ENCODE measurements at places on chromosomes 16 and 17.
A peak's percentile ranks its signal among the peaks of the same experiment; 100 is the strongest.

GRCh38 chr16:71631776-71632175, 5.8 kb downstream of the MARVELD3 start:
- no peak for DNase-seq

DNA sequence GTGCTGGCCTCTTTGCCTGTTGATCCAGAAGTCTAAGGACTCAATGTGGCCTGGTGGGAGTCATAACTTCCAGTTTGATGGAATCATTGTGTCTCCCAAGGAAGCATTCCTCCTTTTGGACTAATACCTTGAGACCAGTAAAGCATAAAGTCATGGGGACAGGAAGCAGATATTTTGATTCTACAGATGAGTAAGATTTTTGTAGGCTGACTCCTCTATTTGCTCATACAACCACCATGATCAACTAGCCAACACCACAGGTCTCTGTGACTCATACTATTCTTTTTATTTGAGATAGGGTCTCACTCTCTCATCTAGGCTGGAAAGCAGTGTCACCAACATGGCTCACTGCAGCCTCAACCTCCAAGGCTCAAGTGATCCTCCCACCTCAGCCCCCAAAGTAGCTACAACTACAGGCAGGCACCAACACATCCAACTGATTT, 6.2 kb downstream of the MT2A start:
- no peak for DNase-seq

DNA sequence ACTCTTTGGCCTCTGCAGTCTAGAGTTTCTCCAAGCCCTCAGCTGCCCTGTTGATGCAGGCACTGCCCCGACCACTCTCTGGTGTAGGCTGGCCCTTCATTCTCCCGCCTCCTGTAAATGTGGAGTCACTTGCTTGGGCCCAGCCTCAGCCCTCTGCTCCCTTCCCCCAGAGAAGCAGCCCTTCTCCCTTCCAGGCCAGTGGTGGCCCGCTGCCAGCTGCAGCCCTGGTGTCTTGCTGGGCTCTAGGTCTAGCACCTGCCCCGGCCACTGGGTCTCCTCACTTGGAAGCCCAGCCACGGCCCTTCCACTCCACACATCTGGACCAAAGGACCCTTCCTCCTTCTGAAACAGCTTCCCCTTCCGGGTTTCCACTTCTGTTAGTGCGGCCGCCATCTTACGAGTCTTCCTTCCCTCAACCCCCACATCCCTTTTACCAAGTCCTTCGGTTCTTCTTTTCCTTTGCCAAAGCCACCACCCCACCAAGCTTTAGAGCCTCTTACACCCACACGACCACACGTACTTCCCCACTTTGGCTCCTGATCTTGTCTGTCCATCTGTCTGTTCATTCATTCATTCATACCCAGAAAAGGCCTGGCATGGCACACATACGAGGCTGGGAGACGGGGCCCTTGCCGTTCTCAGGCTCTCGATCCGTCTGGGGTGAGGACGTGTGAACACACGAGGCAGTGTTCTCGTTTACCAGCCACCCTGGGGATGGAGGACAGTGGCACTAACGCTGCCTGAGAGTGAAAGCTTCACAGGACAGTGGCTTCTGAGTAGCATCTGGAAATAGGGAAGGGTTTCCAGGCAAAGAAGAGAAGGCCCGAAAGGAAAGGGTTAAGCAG, 68.0 kb downstream of the ABR start:
- no peak for DNase-seq

- no peak for DNase-seq
Observed at GRCh38 chr16:56608876-56609462, 585 bp downstream of the MT2A start.

DNA sequence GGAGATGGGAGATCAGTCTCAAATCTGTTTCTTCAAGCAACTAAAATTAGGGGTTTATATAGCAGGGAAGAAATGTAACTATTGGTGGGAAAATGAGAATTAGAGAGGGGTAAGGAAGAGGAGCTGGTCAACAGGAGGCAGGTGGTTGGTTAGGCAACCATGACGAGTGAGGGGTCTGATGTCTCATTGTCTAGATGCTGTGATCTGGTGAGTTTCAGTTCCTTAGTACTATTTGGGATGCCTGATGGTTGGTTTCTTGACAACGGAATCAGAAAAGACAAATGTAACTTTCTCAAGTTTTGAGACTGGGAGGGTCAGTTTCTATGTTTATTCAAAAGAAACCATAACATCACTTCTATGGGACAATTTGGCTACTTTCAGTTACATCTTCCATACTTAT, 415.3 kb upstream of the C16orf82 start:
- no peak for DNase-seq

DNA sequence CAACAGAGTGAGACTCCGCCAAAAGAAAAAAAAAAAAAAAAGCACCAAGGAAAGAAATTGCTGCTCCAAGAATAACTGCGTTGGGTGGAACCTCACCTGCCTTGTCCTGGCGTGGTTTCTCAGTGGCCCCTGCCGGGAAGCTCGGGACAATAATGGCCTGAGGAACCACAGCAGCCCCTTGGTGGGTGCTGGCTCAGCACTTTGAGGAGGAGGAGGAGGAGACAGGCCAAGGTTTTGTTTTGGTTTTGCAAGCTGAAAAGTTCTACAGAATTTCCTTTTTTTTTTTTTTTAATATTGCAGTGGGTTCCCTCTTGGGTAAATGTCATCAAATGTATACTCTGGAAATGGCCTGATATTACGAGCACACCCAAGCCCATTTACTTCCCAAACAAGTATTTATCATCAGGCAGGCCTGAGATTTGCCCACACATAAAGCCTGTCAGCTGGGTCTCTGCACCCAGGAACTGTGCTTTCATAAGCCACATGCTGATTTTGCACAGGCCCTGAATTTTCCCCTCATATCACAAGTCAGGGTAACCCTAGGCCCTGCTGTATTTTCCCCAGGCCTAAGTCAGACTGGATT, 78.3 kb downstream of the SOCS1 start:
- no peak for DNase-seq

DNA sequence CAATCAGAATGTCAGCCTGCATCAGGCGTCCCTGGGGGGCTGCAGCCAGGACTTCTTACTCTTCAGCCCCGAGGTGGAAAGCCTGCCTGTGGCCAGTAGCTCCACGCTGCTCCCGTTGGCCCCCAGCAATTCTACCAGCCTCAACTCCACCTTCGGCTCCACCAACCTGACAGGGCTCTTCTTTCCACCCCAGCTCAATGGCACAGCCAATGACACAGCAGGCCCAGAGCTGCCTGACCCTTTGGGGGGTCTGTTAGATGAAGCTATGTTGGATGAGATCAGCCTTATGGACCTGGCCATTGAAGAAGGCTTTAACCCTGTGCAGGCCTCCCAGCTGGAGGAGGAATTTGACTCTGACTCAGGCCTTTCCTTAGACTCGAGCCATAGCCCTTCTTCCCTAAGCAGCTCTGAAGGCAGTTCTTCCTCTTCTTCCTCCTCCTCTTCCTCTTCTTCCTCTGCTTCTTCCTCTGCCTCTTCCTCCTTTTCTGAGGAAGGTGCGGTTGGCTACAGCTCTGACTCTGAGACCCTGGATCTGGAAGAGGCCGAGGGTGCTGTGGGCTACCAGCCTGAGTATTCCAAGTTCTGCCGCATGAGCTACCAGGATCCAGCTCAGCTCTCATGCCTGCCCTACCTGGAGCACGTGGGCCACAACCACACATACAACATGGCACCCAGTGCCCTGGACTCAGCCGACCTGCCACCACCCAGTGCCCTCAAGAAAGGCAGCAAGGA, 10.4 kb downstream of the NFE2L1 start:
- DNase-seq, result no peak

DNA sequence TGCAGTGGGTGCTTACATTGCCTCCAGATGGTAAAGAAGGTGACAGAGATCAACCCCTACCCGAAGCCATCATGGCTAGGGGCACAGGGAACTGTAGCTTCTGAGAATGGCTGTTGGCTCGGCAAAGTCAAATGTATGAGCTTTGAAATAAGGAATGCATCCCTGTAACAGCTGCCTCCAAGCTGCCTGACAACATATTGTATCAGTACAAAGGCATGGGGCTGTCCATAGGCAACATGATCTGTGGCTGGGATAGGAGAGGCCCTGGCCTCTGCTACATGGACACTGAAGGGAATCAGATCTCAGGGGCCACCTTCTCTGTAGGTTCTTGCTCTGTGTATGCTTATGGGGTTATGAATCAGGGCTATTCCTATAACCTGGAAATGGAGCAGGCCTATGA, 119.2 kb upstream of the NETO2 start:
- DNase-seq, result no peak

GRCh38 chr17:46722662-46723285, 95.7 kb downstream of the WNT3 start:
- DNase-seq, result no peak

DNA sequence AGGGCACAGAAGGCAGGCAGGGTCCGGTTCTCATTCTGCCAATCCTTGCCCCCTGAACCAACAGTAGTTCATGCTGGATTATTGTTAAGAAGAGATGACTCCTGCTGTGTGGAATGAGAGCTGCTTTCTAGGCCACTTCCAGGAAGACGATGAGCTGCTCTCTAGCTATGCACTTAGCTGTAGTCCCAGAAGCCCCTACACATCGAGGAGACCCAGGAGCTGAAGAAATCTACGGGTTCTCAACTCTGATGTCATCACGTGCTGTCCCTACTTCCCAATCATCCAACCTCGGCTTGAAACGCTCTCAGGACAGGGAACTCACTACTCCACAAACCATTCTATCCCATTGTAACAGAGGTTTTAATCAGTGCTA, 29.0 kb upstream of the EMP2 start:
- no peak for DNase-seq

DNA sequence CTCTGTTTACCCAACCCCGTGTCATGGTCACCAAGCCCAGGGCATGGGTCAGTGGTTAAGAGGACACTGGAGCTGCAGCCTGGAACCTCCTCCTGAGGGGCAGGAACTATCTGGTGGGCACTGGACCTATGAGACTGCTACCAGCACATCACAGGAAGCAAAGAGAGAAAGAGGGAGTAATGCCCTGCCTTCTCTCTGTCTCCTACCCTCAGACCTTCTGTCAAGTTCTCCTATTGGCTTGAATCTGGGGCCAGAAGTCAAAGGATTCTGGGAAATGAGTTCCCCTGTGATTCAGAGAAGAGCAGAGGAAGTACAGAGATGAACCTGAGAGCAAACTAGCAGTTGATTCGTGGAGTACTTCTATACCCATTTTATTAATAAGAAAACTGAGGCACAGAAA, 123.0 kb upstream of the GNAO1 start:
- DNase-seq, result no peak

DNA sequence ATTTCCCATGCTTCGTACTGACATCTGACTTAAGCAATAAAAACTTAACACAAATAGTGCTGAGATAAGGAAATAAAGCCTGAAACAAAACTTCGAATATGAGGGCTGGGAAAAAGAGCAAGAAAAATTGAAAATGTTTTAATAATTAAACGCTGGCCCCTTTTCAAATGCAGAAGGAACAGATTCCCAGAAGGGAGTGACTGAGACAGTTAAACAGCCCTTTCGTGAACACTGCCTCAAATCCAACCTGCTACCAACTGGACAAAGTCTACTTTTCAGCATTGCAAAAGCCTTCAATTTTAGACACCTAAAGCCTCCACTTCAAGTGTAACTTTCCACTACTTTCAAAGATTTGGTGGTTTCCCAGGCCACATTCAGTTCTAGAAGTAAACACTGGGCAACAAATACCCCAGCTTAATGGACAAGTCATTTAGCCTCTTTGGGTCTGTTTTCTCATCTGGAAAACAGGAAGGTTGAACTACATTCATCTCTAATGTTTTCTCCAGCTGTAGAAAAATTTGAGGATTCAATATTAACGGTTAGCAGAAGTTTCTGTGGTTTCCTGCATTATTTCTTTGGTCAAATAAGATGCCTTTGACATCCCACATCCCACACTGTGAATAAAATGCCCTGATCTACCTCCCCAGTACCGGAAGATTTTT, 11.8 kb downstream of the RFFL start:
- no peak for DNase-seq

- no peak for DNase-seq
Observed at GRCh38 chr16:47928008-47928407, 227.8 kb downstream of the ABCC12 start.

DNA sequence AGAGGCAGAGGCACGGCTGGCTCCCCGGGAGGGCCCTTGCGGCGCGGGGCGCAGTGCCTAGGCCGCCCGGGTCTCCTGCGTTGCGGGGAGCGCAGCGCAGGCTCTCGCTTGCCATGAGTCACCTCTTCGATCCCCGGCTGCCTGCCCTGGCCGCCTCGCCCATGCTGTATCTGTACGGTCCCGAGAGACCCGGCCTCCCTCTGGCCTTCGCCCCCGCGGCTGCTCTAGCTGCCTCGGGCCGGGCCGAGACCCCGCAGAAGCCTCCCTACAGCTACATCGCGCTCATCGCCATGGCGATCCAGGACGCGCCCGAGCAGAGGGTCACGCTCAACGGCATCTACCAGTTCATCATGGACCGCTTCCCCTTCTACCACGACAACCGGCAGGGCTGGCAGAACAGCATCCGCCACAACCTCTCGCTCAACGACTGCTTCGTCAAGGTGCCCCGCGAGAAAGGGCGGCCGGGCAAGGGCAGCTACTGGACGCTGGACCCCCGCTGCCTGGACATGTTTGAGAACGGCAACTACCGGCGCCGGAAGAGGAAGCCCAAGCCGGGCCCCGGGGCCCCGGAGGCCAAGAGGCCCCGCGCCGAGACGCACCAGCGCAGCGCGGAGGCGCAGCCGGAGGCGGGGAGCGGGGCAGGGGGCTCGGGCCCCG, 390 bp downstream of the FOXL1 start:
- DNase-seq, result no peak

- DNase-seq, result no peak
Observed at GRCh38 chr17:7282752-7283321, 1.3 kb downstream of the SLC2A4 start.

GRCh38 chr17:44409309-44410028, 20.0 kb upstream of the ITGA2B start:
- no peak for DNase-seq

DNA sequence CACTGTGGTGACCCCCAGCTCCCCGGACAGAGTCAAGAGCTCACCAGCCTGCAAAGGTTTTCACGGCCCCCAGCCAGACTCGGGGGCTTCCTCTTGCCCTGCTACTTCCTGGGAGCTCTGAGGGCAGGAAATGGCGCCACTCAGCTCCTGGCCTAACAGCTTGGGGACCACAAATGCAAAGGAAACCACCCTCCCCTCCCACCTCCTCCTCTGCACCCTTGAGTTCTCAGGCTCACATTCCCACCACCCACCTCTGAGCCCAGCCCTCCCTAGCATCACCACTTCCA, 375 bp upstream of the SPN start:
- DNase-seq, result no peak

DNA sequence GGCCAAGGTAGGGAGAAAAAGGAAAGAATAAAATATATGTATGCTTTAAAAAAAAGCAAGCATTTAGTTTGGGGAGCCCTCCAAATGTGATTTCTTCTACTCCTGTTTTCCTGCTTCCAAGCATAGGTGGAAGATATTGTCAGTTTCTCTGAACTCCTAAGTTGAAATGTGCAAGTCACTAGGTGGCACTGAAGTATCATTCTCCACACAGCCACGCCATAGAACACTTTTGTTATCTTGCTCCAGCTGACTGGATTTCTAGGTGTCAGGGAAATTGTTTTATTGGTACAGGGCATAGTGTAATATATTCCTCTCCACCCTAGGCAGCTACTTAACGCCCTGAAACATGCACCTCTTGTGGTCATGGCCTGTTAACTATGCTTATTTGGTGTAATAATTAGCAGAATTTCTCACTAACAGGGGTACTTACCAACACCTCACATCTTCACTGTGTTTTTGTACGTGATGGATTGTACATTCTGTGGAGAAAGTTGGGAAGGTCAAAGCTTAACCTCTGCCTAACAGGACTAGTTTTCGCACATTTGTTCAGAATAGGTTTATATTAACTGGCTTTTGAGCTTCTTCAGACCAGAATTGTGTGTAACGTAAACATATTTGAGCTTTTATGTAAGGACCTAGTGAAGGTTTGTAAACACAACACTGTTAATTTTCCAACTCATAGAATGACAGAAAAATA, 69.3 kb downstream of the FTO start:
- DNase-seq, result peak; percentile 54

GRCh38 chr16:57128771-57129389, 36.5 kb downstream of the CPNE2 start:
- DNase-seq, result no peak

Measured in head of caudate nucleus (tissue), 42 donors.